Aorta (tissue), 5 donors: ENCODE measurements at places on chromosomes 1 and 21. TPM values are rescaled to one million over a fixed set of nuclear protein-coding genes. Genes with fewer than 3 reads are reported as not detected.

DNA sequence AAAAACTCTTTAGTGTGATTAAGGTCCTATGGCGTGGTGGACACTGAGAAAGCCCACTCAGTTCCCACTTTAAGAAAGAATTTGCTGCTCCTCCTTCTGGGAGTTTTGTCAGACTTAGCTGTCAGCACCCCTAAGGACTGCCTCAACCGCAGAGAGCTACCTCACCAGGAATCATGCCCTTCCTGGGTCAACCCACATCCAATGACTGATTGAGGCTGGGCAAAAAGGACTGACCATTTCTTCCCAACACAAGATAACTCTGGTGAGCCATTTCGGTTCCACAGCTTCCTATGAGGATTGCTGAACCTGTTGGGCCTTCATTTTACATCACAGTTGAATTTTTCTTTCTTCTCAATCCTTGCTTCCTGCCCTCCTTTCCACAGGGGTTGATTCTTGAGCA lies 197.9 kb downstream of the NCAM2 start:
- no peak for DNase-seq

- DNase-seq = no peak
Observed at GRCh38 chr1:158924677-158925076, 6.7 kb upstream of the PYHIN1 start.

Gene SLC30A10
- total RNA-seq = not detected

DNA sequence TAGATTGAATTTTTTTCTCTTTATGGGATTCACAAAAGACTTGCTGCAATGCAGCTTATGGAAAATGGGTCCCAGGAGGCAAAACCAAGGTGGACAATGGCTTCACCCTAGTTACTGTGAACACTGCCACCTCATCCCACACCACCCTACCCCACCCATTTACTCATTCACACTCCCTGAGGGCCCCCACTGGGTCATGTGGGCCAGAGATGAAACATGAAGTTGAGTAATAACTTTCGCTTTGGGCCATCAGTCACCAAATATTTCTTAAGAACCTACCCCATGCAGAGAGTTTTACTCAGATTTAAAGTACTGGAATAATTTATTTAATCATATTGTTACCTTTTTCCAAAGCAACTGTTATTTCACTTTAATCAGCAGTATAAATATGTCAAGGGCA lies 191.8 kb downstream of the TPR start:
- no peak for DNase-seq

DNA sequence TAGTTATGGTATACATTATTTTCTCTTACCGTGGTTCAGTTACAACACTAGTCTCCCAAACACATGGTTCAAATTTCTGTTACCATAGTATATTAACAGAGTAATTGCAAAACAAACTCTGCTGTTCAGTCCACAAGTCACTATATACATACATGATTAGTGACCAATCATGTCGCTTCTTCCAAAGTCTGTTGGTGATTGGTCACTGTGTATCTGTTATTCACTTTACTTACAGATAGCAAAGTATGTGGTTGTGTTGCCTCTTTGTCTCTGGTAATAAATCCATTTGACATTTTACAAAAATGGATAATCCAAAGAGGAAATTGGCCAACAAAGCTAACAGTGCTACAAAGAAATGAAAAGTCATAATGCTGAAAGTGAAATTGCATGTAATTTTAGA lies 107.2 kb downstream of the RABGAP1L start:
- DNase-seq = no peak

DNA sequence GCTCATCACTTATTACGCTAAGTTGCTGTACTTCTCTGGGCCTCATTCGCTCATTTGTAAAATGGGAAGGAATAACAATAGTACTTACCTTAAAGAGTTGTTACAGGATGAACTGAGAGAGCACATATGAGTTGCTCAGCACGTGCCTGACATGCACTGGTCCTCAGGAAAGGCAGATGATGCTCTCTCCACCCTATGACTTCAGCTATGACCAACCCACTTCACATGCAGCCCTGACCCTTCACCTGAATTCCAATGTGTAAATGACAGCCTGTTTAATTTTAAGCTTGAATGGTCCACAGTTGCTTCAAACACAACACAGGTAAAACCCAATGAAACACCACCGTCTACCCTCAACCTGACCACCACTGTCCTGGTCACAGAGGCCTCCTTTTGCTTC lies 32.9 kb downstream of the GADD45A start:
- DNase-seq = no peak

- no peak for DNase-seq
Observed at GRCh38 chr1:246470585-246470984, 36.5 kb downstream of the SMYD3 start.

GRCh38 chr1:85203573-85204171 lies 2.9 kb upstream of the SYDE2 start:
- no peak for DNase-seq

Gene ZNF648
- total RNA-seq = not detected

DNA sequence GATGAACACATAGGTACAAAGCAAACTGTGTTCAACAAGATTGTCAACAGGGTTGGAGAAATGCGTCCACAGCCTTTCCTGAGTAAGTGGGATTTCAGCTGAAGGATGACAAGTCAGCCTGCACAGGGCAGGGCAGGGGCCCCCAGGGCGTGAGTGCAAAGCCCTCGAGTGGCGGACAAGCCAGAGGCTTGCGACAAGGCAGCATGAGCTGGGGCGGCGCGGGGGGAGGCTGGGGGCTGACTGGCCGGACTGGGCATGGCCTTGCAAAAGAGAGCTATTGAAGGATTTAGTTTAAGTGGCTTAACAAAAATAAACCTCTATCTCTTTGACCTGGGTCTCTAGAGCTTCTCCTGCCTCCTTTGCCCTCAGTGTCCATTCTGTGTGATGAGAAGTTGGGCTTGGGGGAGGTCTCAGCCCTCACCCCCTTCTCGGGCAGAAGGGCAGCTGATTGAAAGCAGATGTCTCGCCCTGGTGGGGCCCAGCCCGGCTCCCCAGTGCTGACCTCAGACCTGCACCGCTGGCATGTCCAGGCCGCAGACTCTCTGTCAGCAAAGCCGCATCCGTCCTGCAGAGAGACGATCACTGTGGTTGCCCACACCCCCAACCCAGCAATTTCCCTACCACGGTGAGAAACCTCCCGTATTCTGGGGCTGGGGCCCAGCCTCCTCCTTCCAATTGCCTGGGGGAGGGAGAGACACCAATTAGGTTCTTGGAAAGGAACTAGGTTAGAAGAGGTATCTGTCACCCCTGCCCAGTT lies 24.3 kb upstream of the EPS8L3 start:
- no peak for DNase-seq

DNA sequence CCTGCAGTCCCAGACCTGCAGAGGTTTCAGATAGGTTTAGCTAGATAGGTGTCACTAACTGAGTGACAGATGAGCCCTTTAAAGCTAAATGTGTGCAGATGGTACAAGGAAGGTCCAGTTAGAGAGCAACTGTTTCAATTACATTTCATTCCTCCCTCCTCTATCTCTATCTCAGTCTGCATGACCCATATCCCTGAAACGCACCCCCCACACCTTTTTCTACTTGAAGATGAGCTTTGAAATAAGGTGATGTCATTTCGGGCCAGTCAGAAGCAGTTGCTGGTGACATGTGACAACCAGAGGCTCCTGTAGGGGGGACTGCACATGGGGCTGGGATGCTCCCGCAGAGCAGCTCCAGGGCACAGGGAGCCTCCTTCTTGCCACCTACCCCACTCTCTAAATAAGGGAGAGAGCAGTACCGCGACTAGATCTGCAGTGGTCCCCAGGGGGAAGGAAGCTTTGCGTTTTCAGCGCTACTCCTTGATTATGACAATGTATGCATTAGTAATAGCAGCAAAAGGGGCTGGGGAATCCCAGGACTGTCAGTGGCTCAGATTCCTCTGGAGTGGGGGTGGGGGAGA lies 4.3 kb downstream of the ATP8B2 start:
- no peak for DNase-seq

GRCh38 chr1:50631161-50631560 lies 207.9 kb upstream of the DMRTA2 start:
- no peak for DNase-seq

DNA sequence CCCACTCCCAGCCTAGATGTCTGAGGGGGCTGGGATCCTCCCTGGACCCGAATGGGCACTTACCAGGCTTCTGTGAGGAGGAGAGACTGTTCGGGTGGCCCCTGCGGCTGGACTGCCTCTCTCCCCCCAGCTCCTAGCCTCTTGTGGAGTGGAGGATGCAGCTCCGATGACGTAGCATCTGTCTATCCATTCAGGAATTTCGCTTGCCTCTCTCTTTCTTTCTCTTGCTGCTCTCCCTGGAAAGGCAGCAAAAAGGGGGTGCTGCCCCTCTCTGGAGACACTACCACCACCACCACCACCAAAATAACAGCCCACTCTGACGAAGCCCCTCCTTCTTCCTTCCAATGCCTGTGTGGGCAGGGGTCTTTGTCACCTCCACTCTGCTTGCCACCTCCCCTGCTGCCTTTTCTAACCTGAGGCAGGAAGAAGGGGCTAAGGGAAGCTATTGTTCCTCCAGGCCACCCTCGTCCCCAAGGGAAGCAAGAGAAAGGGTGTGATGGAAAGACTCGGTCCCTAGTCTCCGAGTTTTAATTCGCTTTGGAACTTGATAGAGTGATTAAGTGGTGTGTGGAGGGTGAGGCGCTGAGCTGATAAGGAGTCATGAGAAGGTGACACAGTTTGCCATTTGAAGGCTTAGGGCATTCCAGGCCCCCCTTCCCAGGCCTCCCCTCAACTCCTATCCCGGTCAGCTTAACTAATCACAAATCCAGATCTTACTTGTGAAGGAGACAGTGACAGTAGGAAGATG lies 60.5 kb downstream of the RHBG start:
- DNase-seq = no peak

- DNase-seq = no peak
Observed at GRCh38 chr1:86445919-86446318, 21.9 kb downstream of the CLCA2 start.

DNA sequence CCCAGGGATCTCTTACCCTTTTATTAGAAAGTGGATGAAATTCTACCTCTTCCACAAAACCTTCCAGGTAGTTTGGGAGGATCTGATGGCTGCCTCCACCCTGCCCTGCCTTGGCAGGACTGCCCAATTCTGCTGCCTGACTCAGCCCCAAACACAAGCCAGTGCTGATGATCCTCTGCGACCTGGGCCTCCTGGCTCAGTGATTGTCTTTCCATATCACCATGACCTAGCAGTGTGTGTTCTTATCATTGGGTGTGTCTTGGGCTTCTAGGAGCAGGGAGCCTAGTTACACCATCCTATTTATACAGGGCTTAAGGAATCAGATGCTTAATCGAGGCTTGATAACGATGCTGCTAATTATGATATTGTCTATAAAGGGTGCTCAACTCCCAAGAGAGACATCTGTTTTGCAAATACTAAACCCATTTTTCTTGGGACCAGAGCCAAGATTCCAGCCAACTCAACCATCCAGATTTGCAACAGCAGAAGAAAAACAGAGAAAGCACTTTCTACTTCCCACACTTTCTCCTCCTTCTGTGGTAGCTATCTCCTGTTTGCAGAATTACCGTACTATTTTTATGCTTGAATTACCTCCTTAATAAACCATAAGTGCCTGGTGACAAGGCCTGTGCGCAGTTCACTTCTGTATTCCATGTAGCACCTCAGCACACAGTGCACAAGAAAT lies 36.5 kb upstream of the KIF21B start:
- no peak for DNase-seq

Gene SMCP
- not detected for total RNA-seq

Gene CD1B
- total RNA-seq = not detected

GRCh38 chr1:201002510-201002909 lies 21.0 kb downstream of the KIF21B start:
- no peak for DNase-seq

DNA sequence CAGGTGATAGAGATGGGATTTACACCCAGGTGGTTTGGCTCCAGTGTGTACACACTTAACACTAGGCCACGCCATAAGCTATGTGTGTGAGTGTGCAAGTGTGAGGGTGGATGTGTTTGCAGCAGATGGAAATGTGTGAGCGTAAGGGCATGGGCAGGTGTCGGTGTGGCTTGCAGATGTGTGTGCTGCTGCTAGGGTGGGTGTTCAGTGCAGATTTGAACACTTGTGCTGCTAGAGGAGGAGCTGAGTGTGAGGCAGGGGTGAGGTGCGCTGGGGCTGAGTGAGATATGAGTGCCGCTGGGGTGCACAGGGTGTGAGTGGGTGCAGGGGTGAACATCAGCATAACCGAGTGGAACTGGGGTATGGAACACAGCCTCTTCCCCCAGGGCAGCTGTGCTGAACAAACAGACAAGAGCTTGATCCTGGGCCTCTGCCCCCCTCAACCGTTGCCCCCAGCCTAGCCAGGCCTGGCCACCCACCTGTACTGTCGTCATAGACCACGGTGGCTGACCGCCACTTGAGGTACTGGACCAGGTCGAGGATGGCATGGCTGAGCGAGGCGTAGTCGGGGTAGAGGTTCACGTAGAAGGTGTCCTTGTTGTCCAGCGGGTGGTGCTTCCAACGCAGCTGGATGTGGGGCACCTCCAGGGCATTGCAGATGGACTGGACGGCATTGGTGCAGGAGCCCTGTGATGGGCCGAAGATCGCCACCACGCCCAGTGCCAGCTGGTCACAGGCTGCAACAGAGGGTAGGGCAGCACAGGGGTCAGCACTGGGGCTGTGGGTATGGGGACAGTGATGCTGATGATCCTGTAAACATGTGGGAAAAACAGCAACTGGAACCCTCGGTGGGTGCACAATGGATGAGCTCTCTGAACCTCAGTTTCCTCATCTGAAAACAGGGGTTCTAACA lies 153.9 kb downstream of the GRIK3 start:
- DNase-seq = no peak

GRCh38 chr1:18480315-18481189 lies at the start of gene KLHDC7A:
TSS of gene KLHDC7A (plus strand) at chr1:18480930. CDS start at chr1:18480982, 52 bp downstream.
- DNase-seq = no peak

DNA sequence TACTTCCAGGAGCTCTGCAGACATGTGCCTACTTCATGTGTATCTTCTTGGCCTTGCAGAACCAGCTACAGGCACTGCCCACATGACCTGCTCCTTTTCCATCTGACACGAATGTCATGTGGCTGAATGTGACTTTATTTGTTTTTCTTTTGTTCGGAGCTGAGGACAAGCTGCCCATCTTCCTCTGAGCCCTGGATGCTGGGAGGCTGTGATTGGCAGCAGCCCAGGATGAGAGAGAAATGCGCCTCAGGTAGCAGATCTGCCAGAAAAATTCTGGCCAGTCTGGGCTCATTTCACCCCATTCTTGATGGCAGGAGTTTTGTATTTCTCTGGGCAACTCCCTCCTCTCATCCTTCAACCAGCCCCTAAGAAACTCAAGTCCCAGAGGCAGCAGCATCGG lies 372.0 kb downstream of the RPS6KC1 start:
- DNase-seq = no peak

DNA sequence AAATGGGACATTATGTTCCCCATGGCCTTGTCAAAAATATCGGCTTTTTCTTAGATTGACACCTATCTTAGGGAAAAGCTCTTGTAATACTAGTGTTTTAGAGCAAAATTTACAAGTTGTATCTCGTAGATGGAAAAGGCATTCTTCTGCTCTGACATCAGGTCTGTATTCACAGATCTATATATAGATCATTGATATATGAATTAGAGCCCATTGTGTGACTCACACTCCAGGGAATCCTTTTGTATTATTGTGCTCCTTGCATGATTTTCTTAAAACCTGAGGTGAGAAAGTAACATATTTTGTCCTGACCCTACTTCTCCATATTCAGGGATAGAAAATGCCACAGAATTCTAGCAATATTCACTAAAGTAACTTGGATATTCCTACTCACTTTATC lies 1160.8 kb upstream of the B3GALT2 start:
- DNase-seq = no peak
